ENCODE measurements at places on chromosomes 4 and X.

DNA sequence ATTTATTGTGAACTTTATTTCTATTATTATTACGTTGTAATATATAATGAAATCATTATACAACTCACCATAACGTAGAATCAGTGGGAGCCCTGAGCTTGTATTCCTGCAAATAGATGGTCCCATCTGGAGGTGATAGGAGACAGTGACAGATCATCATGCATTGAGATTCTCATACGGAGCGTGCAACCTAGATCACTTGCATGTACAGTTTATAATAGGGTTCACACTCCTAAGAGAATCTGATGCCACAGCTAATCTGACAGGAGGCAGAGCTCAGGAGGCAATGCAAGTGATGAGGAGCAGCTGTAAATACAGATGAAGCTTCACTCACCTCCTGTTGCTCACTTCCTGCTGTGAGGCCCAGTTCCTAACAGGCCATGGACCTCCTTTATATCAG, 2170.2 kb downstream of the PCDH7 start:
- no peak for DNase-seq

DNA sequence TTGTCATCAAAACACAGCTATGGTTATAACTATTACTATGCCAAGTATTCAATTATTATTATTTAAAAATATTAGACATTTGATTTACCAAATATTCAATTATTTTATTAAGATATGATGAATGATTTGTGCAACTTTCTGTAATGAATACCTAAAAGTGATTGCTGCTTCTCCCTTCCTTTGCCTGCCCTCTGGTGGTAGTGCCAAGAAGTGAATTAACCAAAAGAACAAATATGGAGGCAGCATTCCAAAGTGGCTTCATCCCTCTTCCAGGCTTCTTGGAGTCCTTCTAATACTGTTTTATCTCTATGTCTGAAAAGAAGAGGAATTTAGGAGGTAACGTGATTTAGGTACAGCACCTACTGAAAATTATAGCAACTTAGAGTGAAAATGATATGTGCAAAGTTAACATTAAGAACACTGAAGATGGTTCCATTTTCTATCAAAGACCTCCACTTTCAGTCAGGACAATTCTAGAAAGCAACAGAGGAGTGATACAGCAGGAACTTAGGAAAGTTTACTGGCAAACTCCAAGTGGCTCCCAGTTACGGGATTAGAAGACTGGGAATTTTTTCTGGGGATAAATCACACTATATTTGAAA, 43.0 kb downstream of the ENPEP start:
- peak; percentile 9 for DNase-seq

- no peak for DNase-seq
Observed at GRCh38 chr4:15853345-15853744, 75.2 kb downstream of the CD38 start.

DNA sequence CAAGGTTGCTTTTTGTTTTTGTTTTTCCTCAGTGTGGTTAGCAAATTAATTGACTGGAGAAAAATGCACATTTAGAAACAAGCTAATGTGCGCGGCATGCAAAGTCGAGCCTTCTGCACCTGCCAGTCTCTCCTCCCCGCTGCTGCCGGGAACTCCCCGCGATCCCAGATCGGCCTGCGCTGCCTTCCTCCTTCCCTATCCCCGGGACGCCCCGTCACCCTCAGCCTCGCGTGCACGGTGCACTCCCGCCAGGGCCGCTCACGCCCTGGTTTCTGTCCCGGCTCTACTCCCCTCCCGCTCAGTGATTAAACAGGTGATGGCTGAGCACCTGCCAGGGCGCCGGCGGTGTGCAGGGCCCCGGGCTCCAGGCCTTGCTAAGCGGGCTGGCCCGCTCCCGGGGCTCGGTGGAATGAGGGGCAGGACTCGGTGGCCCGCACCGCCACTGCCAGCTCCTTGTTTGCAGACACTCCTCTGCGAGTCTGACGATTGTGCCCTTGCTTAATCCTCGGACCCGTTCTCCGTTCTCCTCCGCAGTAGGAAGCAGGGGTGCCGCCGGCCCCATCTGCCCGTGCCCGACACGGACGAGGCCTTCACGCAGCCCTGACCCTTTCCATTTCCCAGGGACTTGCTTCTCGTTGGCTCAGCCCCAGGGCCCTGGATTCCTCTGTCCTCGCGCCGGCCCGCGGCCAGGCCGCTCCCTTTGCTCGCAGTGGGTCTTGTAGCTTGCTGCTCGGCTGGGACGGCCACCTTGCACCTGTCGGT, 143.4 kb downstream of the TRIML1 start:
- no peak for DNase-seq

GRCh38 chrX:136880003-136880451, 498 bp downstream of the RBMX start:
- DNase-seq = peak; percentile 59

- DNase-seq = no peak
Observed at GRCh38 chr4:76055016-76055415, 19.1 kb upstream of the CXCL11 start.

DNA sequence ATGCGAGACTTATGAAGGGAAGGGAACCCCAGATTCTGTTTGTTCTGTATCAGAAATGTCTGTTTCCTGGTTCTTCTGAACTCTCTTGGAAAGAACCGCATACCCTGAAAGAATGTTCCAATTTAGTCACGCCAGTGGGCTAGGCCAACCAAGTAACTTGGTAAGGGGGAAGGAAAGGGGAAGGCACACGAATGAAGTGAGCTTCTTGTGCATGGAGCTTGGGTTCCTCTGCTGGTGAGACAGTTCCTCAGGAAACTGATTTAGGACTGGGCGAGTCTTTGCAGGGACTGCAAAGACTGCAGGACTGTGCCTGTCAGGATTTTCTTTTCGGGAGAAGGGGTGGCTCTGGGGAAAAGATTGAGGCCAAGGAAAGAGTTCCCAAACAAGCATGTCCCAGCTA, 35.6 kb downstream of the FRMPD3 start:
- DNase-seq = no peak

DNA sequence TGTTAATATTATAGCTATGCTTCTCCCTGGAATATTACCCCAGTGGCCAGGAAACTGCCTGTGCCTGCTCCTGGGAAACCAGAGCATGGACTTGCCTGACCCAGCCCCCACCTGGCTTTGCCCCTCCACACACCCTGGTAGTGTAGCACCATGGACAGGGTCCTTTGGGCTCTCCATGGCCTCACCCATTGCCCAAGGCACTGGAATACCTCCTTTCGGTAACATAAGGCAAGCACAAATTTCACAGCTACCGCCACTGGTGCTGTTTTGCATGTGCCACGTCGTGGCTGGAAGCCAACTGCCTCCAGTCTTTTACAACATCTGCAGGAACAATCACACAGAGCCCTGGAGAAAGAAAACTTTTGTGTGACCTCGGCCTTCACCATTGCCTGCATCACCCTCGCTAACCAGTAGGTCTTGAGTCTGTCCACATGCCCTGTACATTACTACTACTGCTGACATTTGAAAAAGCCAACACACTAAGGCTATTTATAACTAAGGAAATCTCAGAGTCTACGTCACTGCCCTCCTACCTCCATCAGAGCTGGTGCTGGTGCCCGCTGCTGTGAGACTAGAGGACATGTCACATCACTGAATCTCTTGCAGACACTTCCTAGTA, 47.7 kb downstream of the HPGD start:
- no peak for DNase-seq

- no peak for DNase-seq
Observed at GRCh38 chrX:49122499-49122898, 1.0 kb downstream of the GPKOW start.

DNA sequence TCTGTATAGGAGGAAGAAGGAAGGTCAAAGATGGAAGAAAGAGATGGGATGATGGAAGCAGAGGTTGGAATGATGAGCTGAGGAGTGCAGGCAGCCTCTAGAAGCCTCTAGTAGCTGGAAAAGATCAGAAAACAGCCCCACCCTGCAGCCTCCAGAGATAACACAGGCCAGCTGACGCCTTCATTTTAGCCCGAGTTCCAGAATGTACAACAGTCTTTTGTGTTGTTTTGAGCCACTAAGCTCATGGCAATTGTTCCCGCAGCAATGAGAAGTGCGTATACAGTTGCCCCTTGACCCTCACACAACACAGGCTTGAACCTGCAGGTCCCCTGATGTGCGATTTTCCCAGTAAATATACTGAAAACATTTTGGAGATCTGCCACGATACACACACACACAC, 72.0 kb downstream of the WFS1 start:
- no peak for DNase-seq

DNA sequence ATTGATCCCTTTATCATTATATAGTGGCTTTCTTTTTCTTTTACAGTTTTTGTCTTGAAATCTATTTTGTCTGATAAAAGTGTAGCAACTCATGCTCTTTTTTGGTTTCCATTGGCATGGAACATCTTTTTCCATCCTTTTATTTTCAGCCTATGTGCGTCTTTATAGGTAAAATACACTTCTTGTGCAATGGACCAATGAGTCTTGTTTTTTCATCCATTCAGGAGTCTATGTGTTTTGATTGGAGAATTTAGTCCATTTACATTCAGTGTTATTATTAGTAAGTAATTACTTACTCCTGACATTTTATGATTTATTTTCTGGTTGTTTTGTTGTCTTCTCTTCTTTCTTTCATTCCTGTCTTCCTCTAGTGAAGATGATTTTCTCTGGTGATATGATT, 66.4 kb upstream of the IL2 start:
- no peak for DNase-seq

DNA sequence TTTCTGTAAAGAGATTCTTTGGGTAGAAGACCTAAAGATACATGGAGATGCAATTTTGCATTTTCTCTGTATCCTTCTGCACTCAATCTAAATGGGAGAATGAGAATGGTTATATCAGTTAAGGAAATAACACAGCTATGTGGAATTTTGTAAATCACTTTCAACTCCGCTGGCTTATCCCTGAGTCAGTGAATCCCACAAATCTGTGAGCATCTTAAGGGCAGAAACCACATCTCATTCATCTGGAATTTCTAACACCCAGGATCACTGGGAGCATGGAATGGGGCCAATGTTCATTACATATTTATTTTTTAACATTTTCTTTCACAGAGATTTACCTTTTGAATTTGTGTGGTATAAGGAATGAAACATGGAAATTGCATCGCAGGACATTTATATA, 167.8 kb downstream of the CFAP47 start:
- no peak for DNase-seq

DNA sequence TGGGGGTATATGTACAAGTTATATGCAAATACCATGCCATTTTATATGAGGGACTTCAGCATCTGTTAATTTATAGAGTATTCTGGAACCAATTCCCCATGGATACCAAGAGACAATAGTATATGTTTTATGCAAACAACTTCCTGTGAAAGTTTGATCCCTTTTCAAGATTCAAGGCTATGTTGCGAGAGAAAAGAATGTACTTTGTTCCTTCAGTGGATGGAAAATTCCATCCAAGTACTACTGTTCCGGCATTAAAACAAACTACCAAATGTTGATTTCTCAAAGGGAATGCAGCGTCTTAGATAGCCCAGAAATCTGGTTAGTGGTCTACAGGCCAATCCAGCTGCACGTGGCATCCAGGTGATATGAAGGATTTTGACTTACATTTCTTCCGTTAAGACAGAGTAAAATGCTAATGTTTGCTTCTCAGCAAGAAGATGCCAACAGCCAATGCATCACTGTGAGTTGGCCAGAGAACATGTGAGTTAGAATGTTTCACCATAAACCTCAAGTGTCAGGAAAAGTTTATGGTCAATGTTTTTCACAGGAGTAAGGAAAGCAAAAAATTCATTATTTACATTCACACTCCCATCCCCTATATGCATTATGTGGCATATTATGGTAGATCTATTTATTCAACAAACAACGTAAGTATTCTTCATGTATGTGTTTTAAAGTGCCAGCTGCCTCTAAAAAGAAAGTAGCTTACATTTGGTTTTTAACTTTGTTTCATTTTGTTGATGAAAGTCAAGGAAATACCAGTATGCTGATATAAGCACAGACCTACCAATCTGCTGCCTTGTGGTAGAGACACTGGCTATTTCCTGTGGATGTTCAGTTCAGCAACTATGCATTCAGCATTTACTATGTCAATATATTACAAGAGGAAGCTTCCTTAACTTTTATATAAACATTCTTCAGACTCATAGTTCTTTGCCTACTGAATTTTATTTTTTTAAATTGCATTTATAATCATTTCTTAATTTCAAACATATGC, 44.4 kb downstream of the METTL14 start:
- peak; percentile 17 for DNase-seq

DNA sequence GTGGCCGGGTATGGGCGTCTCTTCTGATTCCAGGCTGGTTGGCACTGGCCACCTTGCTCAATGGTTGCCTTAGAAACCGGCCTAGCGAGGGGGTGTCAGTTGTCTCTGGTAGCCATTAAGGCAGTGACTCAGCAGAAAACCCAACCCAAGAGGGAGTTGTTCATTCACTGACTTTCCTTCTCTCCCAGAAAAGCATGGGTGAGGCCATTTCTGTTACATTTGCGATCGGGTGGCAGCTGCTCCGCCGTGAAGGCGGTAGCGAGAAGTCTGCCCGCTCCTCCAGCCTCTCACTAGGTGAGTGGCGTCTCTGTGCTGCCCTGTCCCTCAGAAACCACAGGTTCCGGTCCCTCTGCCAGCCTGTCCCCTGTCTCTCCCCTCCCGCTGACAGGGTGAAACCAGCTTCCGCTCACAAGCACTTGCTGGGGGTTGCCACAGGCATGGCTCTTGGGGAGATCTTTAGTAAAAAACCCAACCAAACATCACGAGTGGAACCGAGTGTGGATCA, 17.4 kb downstream of the IRAK1 start:
- DNase-seq = peak; percentile 28

- DNase-seq = no peak
Observed at GRCh38 chr4:80257851-80258250, 8.6 kb upstream of the FGF5 start.

- no peak for DNase-seq
Observed at GRCh38 chr4:112381996-112382692, 85.0 kb downstream of the ALPK1 start.

DNA sequence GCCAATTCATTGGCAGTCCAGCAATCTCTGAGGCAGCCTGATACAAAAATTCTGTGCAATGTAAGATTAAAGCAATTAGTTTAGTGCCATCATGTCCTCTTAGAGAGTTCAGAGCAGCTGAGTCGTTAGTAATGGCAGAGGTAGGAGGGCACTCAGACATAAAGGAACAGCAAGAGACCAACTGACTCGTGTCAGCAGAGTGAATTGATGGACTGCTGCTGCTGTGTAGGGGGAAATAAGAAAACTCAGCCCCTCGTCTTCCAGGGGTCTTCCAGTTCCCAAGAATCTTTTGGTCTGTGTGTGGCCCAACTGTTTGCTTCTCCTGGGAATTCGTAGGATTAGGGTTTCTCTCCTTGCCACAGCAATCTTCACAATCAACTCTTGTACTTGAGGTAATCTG, 100.9 kb downstream of the TTC29 start:
- no peak for DNase-seq

GRCh38 chrX:8657883-8658282, 74.1 kb downstream of the ANOS1 start:
- DNase-seq = no peak

DNA sequence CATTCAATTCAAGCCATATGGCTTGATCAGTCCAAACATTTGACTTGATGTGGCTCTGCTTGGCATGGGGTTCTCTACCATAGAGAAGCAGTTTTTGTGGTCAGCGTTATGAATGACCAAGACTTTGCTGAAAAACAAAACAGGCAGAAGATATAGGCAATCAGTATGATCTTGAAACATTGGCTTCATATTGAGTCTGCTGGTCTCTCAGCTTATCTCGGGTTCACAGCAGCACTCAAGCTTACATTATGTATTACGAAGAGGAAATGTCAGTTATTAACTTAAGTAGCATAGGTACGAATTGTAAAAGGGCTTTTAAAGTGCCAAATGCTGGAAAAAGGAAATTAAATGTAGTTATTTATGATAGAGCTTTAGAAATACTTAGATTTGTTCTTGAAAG, 99.0 kb downstream of the AFF2 start:
- no peak for DNase-seq

- no peak for DNase-seq
Observed at GRCh38 chr4:28665306-28665705, 1804.7 kb downstream of the STIM2 start.

All from central memory CD4-positive, alpha-beta T cell (primary cell).